Stimulated activated CD8-positive, alpha-beta memory T cell treated with anti-CD3 and anti-CD28 coated beads, Interleukin-15, amount 100 ng/mL, for 4 hours (primary cell): ENCODE measurements at places on chromosomes 1 and 21.

DNA sequence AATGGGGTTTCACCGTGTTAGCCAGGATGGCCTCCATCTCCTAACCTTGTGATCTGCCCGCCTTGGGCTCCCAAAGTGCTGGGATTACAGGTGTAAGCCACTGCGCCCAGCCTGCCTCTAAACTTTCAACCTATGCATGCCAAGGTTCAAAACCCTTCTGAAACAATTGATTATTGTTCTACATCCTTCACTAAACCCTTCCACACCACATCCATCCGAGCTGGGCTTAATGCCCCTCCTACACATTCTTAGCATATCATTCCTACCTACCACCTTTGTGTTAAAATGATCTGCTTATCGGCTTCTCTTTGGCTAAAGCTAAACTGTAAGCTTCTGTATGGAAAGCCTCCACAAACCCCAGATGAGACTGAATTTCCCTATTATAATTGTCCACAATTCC, 40.8 kb upstream of the DOCK7 start:
- no peak for DNase-seq

DNA sequence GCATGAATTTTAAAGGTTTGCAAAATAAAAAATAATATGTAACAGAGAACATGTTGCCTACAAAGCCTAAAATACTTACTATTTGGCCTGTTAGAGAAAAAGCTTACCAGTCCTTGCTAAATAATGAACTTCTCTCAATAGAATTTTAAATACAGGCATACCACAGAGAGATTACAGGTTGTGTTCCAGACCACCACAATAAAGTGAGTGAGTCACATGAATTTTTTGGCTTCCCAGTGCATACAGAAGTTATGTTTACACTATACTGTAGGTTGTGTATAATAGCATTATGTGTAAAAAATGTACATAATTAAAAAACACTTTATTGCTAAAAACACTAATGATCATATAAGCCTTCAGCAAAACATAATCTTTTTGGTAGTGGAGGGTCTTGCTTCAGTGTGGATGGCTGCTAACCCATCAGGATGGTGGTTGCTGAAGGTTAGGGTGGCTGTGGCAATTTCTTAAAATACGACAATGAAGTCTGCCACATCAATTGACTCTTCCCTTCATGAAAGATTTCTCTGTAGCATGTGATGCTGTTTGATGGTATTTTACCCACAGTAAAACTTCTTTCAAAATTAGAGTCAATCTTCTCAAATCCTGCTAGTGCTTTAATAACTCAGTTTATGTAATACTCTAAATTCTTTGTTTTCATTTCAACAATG, 48.6 kb downstream of the SCYL3 start:
- DNase-seq = no peak

GRCh38 chr1:169809370-169810095, 14.8 kb upstream of the METTL18 start:
- no peak for DNase-seq

GRCh38 chr21:15272171-15272570, 207.4 kb upstream of the NRIP1 start:
- DNase-seq = no peak

DNA sequence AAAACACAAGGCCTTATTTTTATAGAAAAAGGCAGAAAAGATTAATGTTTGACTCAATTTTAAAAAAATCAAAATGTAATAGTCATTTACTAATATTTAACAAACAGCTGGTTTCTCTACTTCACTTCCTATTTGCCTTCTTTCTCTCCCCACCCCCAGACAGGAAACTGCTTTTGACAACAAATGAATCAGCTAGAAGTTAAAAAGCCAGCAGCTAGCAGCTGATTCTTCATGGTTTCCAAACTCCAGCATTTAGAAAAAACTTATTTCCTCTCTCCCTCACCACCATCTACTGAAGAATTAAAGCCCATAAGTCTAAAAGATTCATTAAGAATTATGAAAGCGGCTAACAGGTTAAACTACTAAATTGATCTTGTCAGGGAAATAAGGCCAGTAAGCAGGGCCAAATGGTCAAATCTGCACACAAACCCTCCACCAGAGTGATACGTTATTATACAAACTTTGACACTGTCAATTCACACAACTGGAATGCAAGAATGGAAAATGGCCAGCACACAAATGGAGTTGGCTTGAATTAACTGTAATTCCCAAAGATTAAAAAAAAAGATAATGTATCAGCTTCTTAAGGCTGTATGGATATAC, 4.0 kb downstream of the WDR26 start:
- DNase-seq = no peak

GRCh38 chr1:7893529-7894180, 40.8 kb upstream of the UTS2 start:
- DNase-seq = no peak

- no peak for DNase-seq
Observed at GRCh38 chr1:174433451-174433850, 14.3 kb upstream of the GPR52 start.

DNA sequence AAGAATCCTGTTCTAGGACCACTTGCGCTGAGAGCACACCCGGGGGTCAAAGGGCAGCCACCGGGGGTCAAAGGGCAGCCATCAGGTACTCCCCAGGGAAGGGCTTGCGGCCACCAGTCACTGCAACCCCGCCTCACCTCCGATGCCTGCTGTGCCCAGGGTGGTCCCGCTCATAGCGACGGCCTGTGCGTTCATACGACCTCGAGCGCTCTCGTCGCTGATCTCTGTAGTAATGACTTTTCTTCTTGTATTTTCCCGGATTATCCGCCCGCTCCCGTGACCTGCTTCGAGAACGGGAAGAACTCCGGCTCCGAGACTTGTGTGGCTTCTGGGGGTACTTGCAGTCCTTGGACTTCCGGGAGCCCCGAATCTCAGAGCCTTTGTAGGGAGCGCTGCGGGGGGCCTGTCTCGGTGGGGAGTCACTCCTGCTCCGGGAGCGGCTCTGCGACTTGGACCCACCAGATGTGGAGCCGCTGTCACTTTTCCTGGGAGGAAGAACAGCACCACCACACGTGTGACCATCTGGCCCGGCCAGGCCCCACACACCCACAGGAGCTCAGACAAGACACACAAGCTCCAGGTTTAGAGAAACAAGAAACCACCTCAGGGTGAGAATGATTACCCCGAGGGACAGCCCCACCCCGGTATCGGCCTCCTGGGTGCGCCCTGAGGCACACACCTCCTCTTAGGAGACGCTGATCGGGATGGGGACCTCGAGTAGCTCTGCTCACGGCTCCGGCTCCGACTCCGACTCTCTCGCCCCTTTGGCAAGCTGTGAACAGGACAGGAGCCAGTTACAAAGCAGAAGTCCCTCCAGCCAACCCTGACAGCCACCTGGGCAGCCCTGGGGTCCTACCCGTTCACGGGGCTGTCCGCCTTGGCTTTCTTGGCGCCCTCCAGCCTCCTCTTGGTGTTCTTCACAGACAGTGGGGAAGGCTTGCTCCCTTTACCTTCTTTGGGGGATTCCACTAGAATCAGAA, 11.7 kb downstream of the CCNL2 start:
- no peak for DNase-seq

- no peak for DNase-seq
Observed at GRCh38 chr1:79295967-79296366, 289.4 kb upstream of the ADGRL4 start.

DNA sequence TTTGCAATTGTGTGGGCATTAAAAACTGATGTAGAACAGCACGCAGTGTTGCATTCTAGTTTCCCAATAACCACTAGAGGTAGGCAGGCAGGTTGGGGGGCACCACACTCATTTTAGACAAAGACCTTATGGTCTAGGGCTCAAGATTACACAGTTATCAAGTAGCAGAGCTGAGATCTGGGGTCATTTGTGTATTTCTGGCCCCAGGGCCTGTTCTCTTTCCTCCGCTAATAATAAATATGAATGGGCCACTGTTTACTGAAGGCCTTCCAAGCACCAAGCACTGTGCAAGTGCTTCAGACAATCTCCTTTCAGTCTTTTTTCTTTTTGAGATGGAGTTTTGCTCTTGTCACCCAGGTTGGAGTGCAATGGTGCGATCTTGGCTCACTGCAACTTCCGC, 23.9 kb downstream of the LDLRAD2 start:
- DNase-seq = no peak

DNA sequence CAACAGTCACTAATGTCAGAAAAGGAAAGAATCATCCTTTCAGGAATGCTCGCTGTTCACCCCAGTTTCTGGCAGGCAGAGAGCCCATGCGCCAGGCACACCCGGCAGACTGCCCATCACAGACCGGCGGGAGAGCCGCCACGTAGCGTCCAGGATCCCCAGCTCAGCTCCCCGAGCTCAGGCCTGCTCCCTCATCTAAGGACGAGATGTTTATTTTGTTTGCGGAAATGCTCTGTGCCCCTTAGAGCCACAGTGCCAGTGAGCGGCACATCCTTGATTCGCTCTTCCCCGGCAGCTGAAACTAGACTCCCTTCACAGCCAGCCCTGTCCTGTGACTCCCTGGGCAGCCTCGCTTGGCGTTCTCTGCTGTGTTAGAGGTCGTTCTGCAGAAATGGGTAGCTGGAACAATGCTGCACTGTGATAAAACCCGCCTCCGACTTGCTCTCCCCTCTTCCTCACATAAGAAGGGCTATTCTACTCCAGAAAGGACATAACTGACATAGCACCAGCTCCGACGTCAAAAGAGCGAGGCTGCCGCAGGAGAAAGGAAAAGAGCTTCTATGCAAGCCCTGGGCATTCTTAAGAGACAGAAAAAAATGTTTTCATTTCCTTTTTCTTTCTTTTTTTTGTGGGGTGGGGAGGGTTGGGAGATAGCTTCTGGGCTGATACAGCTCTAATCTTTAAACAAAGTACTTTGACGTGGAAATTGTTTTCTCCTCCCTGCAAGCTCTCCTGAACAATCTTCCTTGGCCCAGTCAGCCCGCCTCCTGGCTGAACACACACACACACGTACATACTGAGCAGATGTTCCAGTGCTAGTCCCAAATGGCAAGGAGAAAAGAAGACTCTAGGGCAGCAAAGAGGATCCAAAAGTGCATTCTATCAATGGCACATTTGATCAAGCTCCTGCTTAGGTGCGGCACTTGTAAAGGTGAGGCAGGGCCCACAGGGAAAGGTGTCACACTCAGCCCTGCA, 37.2 kb downstream of the MRAP start:
- no peak for DNase-seq

GRCh38 chr1:164821648-164822047, 262.7 kb downstream of the PBX1 start:
- DNase-seq = no peak

DNA sequence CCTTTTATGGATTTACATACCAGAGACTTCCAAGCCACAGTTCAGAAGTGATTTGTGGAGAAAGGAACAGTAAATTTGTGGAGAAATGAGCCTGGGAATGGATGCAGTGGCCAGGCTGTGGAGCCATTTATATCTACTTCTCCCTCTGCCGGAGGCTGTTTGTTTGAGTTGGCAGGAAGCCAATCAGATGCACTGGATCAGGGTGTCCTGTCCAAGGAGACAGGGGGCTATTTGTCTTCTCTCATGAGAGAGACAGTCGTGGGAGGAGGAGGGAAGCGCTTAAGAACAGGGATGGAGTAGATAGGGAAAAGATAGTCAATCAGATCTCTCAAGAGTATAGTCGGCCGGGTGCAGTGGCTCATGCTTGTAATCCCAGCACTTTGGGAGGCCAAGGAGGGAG, 2.8 kb upstream of the HAPLN2 start:
- DNase-seq = no peak

DNA sequence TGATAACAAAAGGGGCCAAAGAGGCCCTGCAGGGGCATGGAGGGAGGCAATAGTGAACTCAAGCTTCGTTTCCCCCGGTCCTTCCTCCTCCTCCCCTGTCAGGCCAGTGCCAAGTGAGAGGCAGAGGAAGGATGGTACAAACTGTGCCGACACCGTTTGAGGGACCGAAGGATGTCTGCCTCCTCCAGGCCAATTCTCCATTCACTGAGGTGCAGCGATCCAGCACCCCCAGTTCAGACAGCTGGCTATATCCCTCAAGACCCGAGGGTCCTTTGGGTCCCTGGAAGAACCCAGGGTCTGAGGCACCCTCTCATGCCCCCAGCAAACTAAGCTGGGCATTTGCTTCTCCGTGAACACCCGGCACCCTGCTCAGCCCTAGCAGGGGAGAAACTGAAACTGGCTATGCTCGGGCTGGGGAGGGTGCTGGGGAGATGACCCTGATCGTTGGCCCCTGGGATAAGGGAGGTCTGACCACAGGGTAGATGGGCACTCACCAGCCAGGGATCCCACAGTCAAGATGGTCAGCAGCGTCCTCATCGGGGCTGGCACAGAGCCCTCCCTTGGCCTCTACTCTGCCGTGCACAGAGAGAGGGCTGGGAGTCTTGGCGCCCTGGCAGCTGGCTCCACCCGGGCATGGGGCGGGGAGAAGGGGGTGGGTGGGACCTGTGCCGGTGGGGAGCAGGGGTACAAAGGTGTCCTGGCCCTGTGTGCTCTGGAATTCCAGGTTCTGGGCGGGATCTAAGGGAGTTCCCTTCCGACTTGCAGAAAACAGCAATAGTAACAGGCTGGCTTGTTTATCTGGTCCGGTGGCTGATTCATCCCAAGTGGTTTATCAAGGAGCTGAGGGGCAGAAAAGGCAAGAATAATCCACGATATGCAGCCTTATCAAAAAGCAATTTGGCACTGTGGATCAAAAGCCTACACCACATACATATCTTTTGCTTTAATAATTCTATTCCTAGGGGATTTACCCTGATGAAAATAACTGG, at the start of gene IL22RA1:
TSS of gene IL22RA1 (minus strand) at position 595 of the 989 bp plus-strand sequence. CDS start at position 537, 58 bp downstream.
- DNase-seq = no peak

DNA sequence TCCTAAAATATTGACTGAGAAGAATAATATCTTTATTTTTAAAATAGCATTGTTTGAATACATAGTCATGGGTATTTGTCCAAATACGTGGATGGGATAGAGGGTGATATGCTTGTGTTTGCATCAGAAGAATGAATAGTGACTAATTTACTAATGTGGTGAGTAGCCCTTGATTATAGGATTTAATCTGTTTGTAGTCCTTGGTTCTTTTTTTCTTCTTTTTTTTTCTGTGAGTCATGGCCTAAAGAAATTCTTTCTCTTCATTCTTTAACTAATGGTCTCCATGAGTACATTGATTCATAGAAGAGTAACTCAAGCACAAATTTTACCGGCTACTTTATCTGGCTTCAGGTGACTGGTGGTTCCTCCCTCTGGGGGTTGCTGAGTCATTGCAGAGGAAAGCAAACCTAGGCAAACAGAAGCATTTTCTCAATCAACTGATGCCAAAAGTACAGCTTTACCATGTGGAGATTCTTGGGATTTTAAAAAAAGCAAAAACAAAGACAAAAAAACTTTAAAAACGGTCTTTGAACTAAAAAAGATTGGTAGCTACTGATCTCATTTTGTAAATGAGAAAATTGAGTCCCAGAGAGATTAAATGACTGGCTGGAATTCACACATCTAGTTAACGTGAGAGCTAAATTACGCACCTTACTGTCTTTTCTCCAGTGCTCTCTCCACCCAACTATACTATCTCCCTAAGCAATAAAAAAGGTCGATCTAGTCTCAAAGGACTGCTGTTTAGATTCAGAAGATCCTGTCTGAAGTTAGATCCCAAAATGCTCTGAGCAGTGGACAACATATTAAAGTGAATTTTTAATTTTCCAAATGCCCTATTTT, 40.5 kb downstream of the AK5 start:
- DNase-seq = no peak

- no peak for DNase-seq
Observed at GRCh38 chr1:153100245-153100644, 5.9 kb upstream of the SPRR2E start.

GRCh38 chr1:165619647-165620151, 11.3 kb upstream of the MGST3 start:
- no peak for DNase-seq
